ENCODE measurements at places on chromosomes 12 and 14.

DNA sequence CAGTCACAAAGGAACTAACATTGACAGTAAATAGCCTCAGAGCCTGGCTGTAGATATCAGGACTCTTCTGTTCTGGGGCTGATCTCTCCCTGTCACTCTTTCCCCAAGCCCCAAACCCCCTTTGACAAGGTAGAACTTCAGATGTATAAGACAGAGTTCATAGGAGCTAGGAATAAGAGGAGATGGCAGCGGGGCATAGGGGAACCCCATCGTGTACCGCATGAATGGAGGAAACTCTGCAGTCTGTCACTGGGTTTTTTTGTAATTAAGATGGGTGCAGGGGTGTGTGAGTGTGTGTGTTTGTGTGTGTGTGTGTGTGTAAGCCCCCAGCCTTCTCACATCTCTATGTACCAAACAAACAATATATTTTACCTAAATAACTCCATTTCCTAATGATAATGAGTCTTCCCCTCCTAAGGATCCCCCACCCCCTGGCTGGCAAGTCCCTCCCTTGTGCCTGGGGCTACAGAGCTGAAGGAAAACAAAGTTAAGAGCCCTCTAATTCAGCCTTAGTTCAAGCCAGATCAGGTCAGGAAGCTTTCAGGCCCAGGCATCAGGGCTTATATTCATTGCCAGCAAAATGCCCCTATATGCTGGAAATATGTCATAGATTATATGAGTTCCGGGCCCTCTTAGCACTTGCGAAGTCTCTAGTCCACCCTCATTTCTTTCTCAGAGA is 9.1 kb upstream of the HOXC4 start:
- no peak for DNase-seq

GRCh38 chr12:130523208-130523607 is 185.5 kb downstream of the PIWIL1 start:
- no peak for DNase-seq

- no peak for DNase-seq
Observed at GRCh38 chr12:116547955-116548501, 11.2 kb upstream of the MAP1LC3B2 start.

GRCh38 chr12:127205781-127206555 is 1061.0 kb upstream of the TMEM132C start:
- DNase-seq = no peak

DNA sequence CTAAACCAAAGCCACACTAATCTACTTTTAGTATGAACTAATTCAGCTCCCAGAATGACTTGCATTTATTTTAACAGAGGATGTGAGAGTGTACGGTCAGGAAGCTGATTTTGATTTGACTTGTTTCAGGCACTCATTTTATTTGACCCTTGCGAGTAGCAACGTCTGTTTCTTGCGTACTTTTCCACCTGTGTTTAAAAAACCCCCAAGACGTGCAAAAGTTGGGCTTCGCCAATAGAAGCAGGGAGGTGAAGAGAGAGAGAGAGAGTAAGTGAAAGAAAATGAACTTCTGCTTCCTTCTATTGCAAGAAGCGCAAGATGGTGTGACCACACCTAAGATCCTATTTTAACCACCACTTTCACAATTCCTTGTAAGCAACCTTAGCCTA is 6.7 kb upstream of the SLC15A4 start:
- no peak for DNase-seq

DNA sequence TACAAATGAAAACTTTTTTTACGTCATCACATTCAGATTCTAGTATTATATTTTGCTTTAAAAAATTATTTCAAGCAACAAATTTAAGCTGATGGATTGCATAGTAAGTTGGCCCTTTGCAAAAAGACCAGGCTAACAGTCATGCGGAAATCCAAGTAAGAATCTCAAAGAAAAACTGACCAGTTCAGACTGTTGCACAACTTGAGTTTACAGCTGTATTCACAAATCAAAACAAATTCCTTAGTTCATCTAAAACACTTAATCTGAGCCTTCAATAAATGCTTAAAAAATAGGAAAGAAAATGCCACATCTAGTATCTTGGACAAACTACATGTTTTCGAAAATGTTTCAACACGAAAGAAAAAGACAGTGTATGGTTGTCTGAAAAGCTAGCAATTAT is 847 bp downstream of the CCDC59 start:
- no peak for DNase-seq

DNA sequence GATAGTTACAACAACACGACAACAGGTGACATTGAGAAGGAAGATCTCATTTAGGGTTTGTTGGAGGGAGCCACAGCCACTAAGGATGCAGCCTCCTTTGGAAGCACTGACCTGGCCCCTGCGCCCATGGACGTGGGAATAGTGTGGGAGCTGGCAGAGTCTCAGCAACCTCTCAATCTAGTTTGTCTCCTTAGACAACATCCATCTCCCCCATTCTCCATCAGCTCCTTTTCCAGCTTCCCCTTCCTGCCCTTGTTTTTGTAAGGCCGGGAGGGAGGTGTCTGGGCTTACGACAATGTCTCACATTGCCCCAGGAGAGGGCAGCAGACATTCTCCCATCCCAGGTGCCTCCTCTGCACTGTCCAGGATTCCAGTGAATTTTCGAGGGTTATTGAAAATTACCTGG is 170.2 kb upstream of the PZP start:
- no peak for DNase-seq
